ENCODE measurements at places on chromosomes 2 and 18.
A peak's percentile ranks its signal among the peaks of the same experiment; 100 is the strongest.

- DNase-seq = no peak
Observed at GRCh38 chr2:11567631-11568031, 33.8 kb downstream of the GREB1 start.

GRCh38 chr2:74564222-74564621 lies 9.7 kb downstream of the DOK1 start:
- DNase-seq = no peak

DNA sequence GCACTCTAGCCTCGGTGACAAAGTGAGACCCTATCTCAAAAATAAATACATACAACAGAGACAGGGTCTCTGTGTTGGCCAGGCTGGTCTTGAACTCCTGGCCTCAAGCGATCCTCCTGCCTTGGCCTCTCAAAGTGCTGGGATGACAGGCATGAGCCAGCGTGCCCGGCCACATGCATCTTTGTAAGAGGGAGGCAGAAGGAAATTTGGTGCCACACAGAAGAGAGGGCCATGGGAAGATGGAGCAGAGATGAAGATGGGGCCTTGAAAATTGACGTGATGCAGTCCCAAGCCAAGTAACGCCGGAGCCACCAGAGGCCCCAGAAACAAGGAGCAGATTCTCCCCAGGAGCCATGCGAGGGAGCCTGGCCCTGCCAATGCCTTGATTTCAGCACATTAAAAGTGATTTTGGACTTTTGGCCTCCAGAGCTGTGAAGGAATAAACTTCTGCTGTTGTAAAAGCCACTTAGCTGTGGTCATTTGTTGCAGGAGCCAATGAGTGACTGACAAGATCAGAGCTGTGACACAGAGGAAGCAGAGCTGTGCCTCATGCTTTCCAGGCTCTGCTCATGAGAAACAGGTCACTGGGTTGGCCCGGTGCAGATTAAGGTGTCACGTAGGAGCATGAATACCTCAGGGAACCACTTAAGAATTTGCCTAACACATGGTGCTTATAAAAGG lies 2.7 kb upstream of the SLC66A2 start:
- no peak for DNase-seq

DNA sequence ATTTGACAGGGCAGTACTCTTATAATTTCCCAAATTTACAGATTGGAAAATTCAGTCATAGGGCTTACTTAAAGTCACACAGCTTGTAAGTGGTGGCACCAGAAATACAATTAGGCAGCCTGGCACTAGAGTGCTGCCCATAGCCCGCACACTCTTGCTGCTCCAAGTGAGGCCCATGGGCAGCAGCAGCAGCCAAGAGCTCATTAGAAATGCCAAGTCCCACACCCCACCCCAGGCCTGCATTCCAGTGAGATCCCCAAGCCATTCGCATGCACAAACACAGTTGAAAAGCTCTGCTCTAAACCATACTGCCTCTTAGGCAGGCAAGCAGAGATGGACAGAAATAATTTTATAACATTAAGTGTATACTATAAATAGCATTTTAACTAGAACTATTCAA lies 379.3 kb upstream of the PKDCC start:
- DNase-seq = no peak

DNA sequence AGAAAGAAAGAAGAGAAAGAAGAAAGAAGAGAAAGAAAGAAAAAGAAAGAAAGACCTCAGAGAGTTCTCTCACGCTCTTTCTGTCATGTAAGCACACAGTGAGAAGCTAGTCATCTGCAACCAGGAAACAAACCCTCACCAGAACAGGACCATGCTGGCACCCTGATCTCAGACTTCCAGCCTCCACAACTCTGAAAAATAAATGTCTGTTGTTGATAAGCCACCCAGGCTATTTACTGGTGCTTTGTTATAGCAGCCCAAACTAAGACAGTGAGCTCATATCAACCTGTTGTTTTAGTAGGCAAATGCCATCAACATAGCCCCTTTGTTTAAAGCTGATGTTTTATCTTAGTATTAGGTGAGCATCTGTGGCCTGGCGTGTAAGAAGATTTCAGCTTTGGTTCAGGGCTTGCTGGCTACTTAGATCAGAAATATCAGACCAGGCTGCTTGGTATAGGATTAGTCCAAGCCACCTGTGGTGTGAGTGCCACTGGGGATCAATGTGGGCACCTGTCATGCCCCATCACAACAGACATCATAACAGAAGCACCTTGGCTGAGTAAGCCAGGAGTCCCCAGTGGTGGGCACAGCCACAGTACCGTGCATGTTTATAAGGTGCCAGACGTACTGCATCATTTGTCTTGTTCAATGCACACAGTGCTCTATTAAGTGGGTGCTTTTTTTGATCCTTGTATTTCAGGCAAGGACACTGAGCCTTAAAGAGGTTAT lies 94.4 kb downstream of the LBH start:
- no peak for DNase-seq

DNA sequence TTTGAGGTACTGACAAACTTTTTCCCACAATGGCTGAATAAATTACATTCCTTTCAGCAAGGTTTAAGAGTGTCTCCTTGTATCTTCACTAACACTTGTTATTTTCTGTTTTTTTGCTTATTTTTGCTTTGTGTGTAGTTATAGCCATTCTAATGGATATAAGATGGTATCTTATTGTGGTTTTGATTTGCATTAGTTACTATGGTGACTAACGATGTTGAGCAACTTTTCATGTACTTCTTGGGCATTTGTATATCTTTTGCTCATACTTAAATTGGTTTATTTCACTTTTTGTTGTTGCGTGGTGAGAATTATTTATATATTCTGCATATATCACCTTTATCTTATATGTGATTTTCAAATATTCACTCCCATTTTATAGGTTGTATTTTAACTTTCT lies 79.9 kb upstream of the FSIP2 start:
- DNase-seq = no peak

DNA sequence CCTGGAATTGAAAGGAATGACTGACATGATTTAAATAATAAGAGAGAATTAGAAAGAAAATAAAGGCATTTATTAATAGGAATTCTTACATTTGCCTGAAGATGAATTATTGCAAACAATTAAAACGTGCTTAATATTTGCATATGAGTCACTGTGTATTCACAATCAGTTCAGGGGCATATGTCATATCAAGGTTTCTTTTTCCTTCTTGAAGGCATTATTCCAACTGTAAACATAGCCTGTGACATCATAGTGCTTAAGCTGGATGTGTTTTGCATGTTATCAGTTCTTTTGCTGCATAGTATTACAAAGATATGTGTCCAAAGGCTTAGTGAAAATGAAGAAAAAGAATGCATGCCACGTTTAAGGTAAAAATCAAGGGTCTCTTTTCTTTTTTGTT lies 80.8 kb downstream of the MEIS1 start:
- no peak for DNase-seq

DNA sequence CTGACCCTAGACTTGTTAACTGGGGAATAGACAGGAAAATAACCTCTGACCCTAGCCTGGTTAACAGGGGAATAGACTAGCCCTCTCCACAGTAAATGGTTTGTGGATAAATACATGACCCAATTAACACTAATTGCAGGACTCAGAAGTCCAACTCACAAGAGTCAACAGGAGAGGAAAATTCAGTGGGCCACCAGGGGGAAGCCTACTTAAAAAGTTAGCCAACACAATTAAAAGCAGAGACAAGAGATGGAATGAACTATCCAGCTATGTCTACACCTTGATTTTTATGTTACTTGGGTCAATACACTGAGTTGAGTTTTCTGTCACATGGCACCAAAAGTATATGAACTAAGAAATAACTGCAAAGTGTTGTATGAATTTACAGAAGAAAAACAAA lies 158.8 kb upstream of the SLC39A10 start:
- DNase-seq = peak; percentile 26

- no peak for DNase-seq
Observed at GRCh38 chr2:61967262-61967661, 61.8 kb downstream of the COMMD1 start.

GRCh38 chr2:138716183-138716582 lies 64.0 kb downstream of the NXPH2 start:
- no peak for DNase-seq

- DNase-seq = no peak
Observed at GRCh38 chr18:68676913-68677312, 38.0 kb downstream of the TMX3 start.

DNA sequence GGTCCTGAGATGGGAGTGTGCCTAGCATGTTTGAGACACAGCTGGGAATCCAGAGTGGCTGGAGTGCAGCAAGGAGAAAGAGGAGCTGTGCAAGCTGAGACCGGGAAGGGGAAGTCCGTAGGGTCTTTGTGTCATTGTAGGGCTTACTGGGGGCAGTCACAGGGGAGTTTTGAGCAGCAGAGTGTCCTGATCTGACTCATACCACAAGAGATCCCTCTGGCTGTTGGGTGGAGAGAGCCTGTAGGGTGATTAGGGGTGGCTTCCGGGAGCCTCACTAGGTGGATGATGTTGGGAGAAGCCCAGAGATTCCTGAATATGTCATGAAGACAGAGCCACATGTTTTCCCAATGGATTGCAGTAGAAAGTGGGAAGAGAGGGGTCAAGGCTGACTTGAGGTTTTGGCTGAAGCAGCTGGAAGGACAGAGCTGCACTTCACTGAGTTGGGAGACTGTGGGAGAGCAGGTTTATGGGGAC lies 30.9 kb downstream of the FHOD3 start:
- DNase-seq = no peak

- no peak for DNase-seq
Observed at GRCh38 chr2:156790343-156791037, 354.3 kb downstream of the GPD2 start.

DNA sequence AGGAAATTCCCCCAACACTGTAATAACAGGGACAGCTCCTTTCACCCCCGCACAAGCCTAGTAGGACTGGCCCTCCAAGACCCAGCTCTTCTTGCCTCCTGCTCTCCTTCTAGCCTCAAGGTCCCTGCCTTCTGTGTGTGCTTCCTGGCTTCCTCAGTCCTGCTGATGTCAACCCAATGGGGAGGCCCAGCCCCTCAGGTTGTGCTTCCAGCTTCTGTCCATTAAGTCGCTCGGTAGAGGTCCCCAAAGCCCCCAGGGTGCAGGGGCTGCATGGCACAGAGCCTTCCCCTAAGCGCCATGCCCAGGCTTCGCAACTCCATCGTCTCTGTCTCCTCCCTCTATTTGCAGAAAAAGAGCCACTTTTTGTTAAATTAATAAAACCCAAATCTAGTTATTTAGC lies 39.0 kb downstream of the BOK start:
- DNase-seq = no peak

DNA sequence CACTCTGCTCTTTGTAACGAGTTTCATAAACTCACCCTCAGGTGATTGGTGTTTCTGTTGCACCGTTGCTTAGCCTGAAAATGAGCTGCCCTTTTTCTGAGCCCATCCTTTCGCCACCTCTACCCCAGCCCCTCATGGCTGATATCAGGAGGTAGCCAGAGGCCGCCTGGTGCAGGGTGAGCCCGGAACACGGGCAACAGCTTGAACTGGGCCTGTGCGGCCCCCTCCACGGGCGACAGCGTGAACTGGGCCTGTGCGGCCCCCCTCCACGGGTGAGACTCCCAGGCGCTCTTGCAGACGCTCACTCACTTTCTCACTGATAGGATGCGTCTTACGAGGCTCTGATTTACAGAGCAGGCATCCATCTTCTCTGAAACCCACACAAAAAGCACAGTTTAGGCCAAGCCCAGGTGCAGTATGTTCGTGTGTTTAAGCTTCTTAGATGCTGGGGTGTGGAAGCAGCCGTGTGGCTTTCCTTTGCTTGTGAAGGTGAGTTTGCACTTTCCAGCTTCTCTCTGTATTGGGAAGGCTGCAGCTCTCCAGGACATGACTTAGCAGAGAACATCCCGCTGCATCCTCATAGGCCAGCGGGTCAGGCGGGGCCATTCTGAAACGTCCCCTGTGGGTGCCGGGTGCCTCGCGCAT lies 83.5 kb downstream of the NFATC1 start:
- no peak for DNase-seq

DNA sequence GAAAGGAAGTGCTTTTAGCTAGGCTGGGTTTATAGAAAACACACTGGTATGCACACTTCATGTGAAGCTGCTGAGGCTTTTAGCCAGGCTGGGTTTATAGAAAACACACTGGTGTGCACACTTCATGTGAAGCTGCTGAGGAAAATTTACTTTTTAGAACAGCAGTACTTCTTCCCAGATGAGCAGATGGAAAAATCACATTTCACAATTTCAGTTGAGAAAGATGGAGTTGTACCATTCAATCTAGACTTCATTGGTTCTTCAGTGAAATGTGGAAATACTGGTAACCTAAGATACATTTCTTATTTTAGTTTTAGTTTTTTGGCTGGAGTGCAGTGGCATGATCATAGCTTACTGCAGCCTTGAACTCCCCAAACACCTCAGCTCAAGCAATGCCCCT lies 11.1 kb downstream of the SNTG2 start:
- no peak for DNase-seq

DNA sequence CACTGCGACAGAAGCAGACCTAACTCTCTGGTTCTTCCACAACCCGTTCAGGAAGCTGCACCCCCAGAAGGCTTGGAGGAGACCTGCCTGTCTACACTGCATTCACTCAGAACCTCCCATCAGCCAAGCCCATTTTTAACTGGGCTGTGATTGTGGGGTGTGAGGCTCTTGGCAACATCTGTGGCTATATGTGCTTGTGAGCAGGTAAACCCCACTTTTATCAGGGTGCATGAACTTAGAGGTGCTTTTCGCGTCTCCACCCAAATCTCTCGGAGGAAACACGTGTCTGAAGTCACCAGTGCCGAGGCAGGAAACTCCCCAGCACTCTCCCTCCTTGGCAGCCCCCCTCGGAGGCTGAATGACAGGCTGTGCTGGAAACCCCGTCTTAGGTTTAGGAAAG lies 158.2 kb upstream of the SALL3 start:
- no peak for DNase-seq

DNA sequence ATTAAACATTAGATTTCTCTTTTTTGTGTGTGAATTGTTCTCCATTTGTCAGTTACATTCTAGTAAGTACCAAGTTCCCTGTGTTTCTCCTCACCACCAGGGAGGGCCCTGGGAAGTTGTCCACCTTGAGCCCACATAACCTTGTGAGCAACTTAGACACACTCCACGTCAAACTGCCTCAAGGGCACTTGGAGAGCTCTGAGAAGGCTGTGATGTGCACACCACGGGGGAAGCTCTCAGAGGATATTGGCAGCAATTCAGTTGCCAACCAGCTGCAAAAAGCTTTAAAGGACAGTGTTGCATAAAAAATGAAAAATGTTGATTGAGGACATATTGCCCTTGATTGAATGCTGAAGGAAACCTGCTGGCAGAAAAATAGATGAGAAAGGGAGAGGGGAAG lies 743.6 kb downstream of the RNF144A start:
- no peak for DNase-seq

DNA sequence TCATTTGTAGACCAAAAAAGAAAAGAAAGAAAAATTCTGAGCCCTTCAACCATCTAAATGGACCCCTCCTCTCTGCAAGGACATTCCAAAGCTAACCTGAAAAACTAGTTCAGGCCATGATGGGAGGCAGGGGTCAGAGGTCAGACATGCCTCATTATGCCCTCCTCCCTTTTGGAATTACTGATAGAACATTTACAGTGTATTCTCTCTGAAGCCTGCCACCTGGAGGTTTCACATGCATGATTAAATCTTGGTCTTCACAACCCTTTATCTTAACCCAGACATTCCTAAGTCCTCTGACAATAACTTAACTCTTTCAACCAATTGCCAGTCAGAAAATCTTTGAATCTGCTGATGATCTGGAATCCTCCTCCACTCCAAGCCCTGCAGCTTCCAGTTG lies 86.0 kb downstream of the SPP2 start:
- no peak for DNase-seq

- DNase-seq = no peak
Observed at GRCh38 chr2:80311304-80311703, 6.8 kb upstream of the LRRTM1 start.
